A375 (cell line): ENCODE measurements at places on chromosomes 6 and 20. TPM values are rescaled to one million over a fixed set of nuclear protein-coding genes. Genes with fewer than 3 reads are reported as not detected.

FNDC1 gene
- not detected in 2 replicates for total RNA-seq

ACSS1 gene
- 2.9 and 3.3 TPM in 2 replicates for total RNA-seq

SCUBE3 gene
- 0.82 and 1.0 TPM in 2 replicates for total RNA-seq

PRL gene
- total RNA-seq = not detected in 2 replicates

PRR18 gene
- not detected in 2 replicates for total RNA-seq

SLC52A3 gene
- 0.57 TPM in 1 of 2 replicates, not detected in the other for total RNA-seq

ENPP4 gene
- 0.93 and 1.0 TPM in 2 replicates for total RNA-seq

CST7 gene
- not detected in 2 replicates for total RNA-seq

CTAGE9 gene
- not detected in 2 replicates for total RNA-seq
